ENCODE measurements at places on chromosomes 12 and 14.

- peak overlapping the region; percentile 48 for H3K27ac ChIP-seq
- H3K36me3 ChIP-seq: no peaks in the 10 kb centered on the region
- no peak for DNase-seq
- no peaks in the 10 kb centered on the region for H3K4me1 ChIP-seq
- no peak overlapping the region for H3K4me3 ChIP-seq
- H3K27me3 ChIP-seq: no peaks in the 10 kb centered on the region
Observed at GRCh38 chr14:70713511-70713916, 71.8 kb downstream of the TTC9 start.

GRCh38 chr12:13196130-13196921 is at the start of gene EMP1:
EMP1 (plus strand) TSS chr12:13196726; CDS start chr12:13211511, 14,785 bp downstream.
- peaks cover 6% of the 10 kb centered on the region for H3K4me1 ChIP-seq
- peak; percentile 99 for DNase-seq
- H3K27ac ChIP-seq: peak within 1 kb of the TSS; percentile 79
- H3K27me3 ChIP-seq: no peaks in the 10 kb centered on the region
- H3K36me3 ChIP-seq: no peaks in the 10 kb centered on the region
- peak within 1 kb of the TSS; percentile 55 for H3K4me3 ChIP-seq

GRCh38 chr12:31687101-31687527 is 27.6 kb downstream of the ETFBKMT start:
- no peak for DNase-seq
- no peak overlapping the region for H3K27ac ChIP-seq
- no peaks in the 10 kb centered on the region for H3K27me3 ChIP-seq
- H3K4me1 ChIP-seq: no peaks in the 10 kb centered on the region

GRCh38 chr12:117408161-117408791 is 46.9 kb upstream of the NOS1 start:
- no peak overlapping the region for H3K27ac ChIP-seq
- peaks cover 7% of the 10 kb centered on the region for H3K4me1 ChIP-seq
- no peak for DNase-seq
- H3K27me3 ChIP-seq: no peaks in the 10 kb centered on the region
- H3K36me3 ChIP-seq: no peaks in the 10 kb centered on the region
- no peak overlapping the region for H3K4me3 ChIP-seq

DNA sequence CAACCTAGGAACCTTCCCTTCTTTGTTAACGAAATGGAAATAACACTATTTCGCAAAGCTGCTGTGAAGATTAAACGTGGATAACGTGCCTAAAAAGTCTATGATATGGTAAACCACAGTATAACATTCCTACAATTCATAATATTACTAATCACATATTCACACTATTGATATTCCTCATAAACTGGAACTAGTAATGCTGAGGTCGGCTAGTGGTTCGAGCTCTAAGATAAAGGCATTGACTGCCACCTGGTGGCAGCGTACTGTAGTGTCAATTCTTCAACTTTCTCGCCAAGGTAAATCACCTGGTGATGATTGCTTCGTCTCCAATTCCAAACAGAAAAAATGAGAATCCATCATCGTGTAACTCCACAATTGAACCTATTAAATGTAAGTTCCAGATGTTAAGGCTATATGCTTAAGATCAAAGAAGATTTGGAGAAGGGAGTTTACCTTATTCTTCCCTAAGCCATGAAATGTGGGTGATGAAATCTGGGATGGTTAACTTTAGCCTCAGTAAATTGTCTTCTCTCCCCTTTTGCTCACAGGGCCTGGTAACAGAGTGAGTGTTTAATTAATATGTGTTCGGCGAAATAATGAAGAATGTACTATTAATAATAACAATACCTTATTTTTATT is 197.5 kb upstream of the TMEM132C start:
- DNase-seq: no peak
- H3K27me3 ChIP-seq: no peaks in the 10 kb centered on the region
- no peak overlapping the region for H3K27ac ChIP-seq
- no peaks in the 10 kb centered on the region for H3K36me3 ChIP-seq
- H3K4me1 ChIP-seq: no peaks in the 10 kb centered on the region

DNA sequence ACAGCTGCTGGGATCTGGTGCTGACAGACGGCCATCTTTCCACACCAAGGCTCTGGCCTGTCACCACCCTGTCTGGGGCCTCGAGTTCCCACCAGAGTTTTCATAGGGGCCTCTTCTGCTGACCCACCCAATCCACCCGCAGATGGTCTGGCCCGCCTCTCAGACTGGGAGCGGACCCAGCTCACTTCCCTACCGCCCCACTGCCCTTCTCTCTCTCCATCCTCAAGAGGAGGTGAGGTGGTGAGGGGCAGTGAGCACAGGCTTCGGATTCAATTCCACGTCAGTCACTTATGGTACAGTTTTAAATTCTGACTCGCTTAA is 12.3 kb upstream of the RPS6KL1 start:
- H3K27me3 ChIP-seq: no peaks in the 10 kb centered on the region
- H3K4me3 ChIP-seq: no peak overlapping the region
- H3K36me3 ChIP-seq: no peaks in the 10 kb centered on the region

GRCh38 chr12:10088955-10089900 is 9.6 kb downstream of the CLEC1A start:
- H3K4me1 ChIP-seq: peaks cover 5% of the 10 kb centered on the region
- H3K4me3 ChIP-seq: no peak overlapping the region
- H3K27me3 ChIP-seq: no peaks in the 10 kb centered on the region
- H3K36me3 ChIP-seq: no peaks in the 10 kb centered on the region
- H3K27ac ChIP-seq: no peak overlapping the region
- DNase-seq: no peak

Measured in tibial artery (tissue), 4 donors.